ENCODE measurements at places on chromosomes 11 and 22. TPM values are rescaled to one million over a fixed set of nuclear protein-coding genes. Genes with fewer than 3 reads are reported as not detected.

Gene C11orf42
- total RNA-seq, result not detected

Gene NFRKB
- total RNA-seq, result 25.7 TPM

Gene CNGA4
- total RNA-seq, result not detected

Gene SUN2
- 140 TPM for total RNA-seq

Gene APOC3
- not detected for total RNA-seq

Gene YPEL1
- 0.80 TPM for total RNA-seq

Gene DDIAS
- total RNA-seq, result 30.1 TPM

GRCh38 chr22:49942565-49943404, 17.8 kb upstream of the PIM3 start:
- DNase-seq, result peak; percentile 10

DNA sequence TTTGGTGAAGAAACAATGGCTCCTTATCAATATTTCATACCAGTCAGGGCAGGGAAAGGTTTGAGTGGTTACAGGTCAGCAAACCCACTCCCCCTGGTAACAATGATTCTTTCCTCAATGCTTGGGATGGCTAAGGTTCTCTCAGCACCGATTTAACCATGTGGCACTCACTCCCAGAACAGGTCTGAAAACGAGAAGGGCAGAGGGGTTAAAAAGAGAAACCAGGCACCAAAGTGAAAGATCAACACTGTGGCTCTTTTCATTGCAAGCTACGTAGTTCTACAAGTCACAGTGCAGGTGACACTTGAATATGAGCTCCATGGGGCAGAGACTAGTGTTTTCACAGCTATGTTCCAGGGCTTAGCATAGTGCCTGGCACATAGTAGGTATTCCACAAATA, 132.4 kb downstream of the PLEKHA7 start:
- DNase-seq, result no peak

DNA sequence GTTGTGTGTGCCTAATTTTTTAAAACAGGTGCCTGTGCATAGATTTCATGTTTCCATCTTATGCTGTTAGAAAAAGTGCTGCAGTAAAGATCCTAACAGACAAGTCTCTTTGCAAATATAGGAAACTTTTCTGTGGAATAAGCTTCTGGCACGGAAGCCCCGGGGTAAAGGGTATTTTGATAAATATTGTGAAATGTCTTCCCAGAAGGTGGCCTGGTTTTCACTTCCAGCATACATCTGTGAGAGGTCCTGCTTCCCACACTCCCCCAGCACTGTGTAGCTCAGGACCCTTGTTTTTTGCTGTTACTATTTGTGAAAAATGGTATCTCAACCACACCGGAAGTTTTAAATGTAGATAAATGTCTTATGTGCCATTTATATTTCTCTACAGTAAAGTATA, 14.5 kb downstream of the ST3GAL4 start:
- DNase-seq, result no peak

- no peak for DNase-seq
Measured at GRCh38 chr11:20639688-20640087, 29.7 kb upstream of the NELL1 start.

DNA sequence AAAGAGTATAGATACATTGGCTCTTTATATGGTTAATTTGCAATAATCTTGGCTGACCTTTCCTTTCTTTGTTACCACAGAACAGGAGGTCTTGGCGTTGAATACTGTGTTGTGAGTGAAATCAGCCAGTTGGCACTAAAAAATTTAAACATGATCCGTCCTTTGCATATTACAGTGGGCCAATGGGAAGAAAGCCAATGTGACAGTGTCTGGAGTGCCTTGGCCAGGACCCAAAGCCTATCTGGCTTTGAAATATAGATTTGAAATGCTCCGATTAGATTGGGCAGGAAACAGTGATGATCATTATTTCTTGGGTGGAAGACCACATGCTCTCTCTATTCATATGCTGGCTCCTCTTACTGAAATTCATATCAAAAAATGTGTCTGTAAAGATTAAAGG, 339.6 kb upstream of the ANO3 start:
- DNase-seq, result no peak

- peak; percentile 43 for DNase-seq
Measured at GRCh38 chr11:44817207-44817949, 90.6 kb downstream of the TSPAN18 start.

DNA sequence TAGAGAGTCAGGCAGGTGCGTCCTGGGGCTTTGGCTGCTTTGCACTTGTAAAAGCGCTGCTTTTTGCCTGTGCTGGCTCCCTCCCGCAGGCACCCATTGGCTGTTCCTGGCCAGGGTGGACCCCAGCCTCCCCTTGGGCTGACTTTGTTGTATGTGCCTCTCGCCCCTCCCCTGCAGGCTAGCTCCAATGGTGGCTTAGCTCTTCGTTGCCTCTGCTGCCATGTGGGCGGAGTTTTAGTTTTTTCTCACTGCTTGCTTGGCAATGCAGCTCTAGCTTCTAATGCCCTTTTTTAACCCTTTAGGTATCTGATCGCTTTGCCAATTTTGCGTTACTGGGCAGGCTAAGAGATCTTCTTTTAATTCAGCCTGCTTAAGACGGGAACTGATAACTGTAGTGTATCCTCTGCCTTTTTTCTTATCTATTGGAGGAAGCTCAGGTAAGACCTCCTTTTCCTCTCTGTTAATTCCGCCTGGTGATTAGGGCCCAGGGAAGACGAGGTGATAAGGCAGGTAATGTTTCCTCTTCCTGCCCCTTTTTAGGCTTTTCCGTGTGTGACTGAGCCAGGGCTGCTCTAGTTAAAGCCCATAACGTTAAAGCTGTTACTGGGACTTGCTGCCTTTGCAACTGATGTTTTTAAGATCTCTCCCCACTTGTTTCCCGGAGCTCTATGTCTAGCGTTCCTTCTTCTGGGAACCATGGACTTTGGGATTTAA, 11.7 kb upstream of the GLYATL1 start:
- DNase-seq, result no peak

GRCh38 chr11:70662691-70663098, 264.4 kb downstream of the CTTN start:
- no peak for DNase-seq

DNA sequence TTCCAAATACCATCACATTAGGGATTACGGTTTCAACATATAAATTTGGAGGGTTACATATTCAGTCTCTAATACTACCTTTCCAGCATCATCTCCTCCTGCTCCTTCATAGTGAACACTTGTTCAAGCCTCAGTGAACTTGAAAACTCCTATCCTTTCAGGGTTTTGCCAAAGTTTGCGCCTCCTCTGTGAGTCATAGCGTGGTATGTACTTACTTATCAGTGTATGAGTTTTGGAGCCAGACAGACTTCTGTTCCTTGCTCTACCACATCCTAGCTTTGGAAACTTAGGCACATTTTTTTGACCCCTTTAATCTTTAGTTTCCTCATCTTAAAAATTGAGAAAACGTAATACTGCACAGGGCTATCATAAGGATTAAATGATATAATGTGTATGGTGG, 160.1 kb upstream of the ZC3H12C start:
- DNase-seq, result no peak

- DNase-seq, result no peak
Measured at GRCh38 chr22:41436322-41437113, 10.1 kb downstream of the TOB2 start.

DNA sequence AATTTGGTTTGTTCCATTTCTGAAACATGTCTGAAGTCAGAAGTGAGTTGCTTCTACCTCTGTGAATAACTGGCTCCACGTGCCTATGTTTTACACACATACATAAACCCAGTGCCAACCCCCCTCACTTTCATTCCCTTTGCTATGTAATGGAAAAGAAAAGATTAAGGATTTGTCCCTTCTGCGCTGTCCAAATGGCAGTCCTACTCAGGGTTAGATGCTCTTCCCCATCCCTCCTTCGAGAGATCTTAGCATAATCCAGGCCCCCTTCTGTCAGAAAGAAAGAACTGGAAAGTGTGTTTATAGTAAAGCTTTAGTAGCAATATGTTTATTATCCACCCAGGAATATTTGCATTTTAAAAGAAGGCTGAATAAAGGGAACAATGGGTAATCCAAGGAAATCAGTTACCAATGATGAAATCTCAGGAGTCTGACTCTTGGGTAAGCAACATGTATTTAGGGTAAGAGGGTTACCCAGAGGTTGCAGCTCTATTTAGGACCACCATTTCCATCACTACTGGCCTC, 3.1 kb upstream of the LAYN start:
- no peak for DNase-seq

DNA sequence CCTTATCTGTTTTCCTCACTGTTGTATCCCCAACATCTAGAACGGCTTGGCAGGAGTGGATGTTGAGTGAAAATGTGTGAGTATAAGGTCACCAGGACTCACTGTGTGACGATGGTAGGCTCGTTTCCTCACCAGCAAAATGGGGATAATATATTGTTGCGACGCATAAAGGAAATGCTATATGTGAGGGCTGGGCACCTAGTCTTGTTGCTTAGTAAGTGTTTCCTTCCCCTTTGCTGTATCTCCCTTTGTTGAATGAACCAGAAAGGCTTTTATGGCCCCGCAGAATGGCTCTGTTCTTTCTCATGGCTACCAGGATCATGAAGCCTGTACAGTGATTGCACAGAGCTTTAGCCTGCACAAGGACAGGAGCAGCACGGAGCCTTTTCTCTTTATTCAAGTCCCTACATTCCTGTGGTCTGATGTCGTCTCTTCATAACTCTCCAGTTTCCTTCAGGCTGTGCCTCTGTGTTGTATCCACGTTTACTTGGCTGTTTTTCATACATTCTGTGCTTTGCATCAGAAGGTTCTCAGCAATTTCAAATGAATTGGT, 5.4 kb downstream of the TNRC6B start:
- DNase-seq, result peak; percentile 69

GRCh38 chr11:59810911-59811259, 307 bp upstream of the MRPL16 start:
- DNase-seq, result no peak

DNA sequence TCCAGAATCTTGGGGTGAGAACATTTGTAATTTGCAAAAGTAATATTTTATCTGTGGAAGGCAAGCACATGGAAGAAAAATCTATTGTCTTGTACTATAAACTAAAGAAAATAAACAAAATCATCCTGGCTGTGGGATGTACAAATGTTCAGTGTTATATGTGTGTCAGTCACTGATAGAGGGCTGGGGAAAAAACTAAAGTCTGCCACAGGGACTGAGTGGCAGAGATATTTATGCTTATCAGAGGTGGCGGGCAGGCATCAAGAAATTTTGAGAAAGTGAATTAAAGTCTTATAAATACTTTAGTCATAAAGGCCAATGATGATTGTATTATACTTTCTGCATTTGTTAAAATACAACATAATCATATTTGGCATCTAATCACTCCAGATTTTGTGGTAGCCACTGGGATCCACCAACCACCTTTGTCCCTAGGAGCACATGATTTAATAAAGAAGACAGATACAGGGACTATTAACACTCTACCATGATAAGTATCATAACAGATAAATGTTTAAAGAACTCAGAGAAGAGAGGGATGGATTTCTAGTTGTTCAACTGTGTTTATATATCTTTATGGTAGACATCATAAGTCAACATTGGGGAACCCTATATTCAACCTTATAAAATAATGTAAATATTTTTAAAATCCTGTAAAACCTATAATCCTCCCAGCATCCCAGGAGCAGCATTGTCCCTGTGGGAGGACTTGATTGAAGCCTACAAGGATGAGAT, 2.6 kb upstream of the ENDOD1 start:
- DNase-seq, result no peak

GRCh38 chr22:28232204-28232603, 313.1 kb upstream of the PITPNB start:
- no peak for DNase-seq

DNA sequence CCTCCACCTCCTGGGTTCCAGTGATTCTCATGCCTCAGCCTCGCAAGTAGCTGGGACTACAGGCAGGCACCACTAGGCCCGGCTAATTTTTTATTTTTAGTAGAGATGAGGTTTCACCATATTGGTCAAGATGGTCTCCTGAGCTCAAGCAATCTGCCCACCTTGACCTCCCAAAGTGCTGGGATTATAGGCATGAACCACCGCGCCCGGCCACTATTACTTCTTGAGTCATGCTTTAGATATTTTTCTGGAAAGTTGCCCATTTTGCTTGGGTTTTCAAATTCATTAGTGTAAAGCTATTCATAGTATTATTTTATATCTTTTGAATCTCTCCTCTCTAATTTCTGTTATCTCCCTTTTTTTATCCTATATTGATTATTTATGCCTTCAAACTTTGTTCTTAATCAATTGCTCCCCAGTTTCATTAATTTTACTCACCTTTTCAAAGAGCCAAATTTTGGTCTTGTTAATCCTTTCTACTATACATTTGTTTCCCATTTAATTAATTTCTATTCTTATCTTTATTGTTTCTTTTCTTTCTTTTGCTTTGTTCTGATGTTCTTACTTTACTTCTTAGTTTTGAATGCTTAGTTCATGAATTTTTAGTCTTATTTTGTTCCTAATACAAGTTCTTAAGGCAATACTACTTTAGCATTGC, 10.3 kb upstream of the RAC2 start:
- peak; percentile 69 for DNase-seq

Measured in LHCN-M2 (cell line).